ENCODE measurements at places on chromosomes 1 and 21.
A peak's percentile ranks its signal among the peaks of the same experiment; 100 is the strongest.

DNA sequence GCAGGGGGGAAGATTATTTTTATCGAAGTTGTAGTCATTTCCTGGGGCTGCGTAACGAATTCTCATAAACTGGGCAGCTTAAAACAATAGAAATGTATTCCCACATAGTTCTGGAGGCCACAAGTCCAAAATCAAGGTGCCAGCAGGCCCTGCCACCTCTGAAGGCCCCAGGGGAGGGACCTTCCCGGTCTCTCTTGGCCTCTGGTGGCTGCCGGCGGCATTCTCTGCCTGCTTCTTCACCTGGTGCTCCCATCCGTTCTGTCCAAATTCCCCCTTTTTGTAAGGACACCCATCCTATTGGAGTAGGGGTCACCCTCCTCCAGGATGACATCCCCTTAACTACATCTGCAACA, 92.8 kb downstream of the PDE9A start:
- no peak for DNase-seq

- no peak for DNase-seq
These were observed 110.6 kb downstream of the USP25 start for GRCh38 chr21:15840406-15840805.

GRCh38 chr1:98991127-98992012, 13.3 kb downstream of the PLPPR5 start:
- peak; percentile 19 for DNase-seq

DNA sequence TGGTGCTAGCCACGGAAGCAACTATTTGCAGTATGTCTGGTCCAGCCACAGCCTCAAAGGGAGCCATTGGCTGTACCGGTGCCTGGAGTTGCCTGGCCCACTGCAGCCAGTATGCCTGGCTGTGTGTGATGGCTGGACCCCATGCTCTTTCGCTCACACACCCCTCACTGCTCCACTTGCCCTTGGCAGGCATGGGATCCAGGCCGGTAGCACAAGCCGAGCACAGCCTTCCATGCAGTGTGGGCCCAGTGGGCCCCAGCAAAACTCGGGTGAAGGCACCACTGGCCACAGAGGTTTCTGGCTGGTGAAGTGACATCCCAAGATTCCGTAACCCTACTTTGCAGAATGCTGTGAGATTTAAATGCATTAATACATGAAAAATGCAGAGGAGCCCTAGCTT, 665.8 kb downstream of the PLPP3 start:
- no peak for DNase-seq
